Fibroblast of skin of back (primary cell): ENCODE measurements at places on chromosomes 2 and 18.

DNA sequence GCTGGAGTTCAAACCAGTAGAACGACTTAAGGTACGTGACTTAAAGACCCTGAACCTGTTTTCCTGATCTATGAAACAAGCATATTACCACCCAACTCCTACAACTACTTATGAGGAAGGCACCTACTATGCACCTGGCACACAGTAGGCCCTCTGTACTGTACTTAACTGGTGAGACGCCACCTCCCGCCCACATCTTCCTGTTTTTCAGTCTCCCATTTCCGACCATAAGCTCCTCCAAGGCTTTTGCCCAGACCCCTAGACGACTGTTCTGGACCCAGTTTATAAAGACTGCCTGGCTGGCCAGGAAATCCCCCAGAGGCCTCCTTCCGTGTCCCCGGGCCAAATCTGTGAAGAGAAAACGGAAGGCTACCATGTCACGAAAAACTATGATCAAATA, 1.5 kb downstream of the GALNT14 start:
- no peak for DNase-seq

DNA sequence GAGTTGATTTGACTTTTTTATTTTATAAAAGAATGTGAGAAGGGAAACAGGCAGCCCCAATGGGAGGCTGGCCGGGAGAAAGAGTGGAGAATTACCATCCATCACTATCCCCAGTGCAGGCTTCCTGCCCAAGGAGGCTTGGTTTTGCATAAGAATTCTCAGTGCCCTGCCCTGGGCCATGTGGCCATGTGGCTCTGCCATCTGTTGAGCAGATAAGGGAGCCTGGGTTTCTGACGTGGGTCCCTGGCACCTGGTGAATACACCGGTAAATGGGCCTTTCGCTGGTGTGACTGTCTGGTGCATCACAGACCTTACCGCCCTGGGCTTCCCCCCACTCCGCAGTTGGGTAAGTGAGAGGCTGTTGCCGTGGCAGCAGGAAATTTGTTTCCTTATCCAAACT, 54.5 kb upstream of the TMEM163 start:
- DNase-seq, result no peak

DNA sequence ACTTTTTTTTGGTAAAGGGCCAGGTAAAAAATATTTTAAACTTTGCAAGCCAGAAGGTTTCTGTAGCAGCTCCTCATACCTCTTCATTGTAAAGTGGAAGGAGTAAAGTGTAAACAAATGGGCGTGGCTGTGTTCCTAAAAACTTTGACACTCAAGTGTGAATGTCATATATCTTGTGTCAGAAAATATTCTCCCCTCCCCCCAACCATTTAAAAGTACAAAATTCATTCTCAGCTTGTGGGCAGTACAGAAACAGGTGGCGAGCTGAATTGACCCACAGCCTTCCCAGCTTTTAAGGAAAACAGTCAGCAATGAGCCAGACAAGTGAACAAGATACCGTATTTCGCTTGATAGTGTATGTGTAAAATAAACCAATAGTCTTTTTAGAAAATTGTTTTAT, 4.0 kb downstream of the YPEL5 start:
- no peak for DNase-seq

DNA sequence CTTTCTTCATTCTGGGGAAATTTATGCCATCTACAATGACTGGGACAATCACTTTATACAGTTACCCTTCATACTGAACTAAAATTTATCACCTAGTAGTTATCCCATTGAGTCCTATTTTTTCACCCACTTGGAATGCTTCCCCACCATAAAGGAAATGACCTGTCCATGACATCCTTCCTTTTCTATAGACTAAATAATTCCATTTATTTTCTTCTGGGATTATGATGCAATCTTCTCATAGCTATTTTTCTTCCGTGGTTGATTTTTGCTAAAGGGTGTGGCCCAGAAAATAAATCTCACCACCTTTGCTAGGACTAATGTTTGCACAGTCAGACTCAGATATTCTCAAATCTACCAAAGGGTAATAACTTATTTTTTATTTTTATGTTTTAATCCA, 186.1 kb upstream of the NRXN1 start:
- peak; percentile 60 for DNase-seq

DNA sequence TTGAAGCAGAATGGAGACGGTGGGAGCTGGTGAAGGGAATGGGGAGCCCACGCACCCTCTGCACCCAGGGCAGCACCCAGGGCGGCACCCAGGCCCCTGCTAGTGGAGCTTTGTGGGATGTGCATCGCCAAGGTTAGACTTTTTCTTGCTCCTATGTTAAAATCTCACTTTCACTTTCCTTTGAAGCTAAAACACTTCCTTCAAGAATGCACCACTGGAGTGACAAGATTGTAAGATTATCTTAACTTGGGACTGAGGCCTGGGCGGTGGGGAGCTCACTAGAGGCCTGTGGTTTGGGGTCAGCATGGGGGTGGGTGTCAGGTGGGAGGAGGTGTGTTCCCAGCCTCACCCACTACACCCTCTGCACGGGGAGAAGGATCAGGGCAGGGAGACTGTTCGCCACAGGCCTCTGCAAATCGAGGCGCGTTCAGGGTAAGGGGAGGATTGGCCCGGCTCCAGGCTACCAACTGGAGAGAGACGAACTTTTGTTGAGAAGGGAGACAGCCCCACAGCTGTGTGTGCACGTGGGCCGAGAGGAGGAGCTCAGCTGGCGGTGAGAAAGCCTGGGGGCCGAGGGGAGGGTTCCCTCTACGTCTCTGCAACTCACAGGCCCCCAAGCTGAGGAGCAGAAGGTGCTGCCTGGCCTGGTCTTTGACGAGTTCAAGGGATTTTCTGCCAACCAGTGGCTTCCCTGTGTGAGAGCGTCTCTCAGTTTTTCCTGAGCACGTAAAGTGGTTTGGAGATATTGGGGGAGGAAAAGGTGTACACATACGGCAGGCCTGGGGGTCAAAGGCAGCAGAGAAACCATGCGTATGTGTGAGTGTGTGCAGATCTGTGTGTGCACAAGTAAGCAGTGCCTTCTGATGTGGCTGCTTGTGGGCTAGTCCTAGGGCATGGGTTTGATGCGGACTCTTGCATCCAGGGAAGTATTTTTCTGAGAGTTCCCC, 147.7 kb downstream of the KLHL29 start:
- DNase-seq, result no peak

DNA sequence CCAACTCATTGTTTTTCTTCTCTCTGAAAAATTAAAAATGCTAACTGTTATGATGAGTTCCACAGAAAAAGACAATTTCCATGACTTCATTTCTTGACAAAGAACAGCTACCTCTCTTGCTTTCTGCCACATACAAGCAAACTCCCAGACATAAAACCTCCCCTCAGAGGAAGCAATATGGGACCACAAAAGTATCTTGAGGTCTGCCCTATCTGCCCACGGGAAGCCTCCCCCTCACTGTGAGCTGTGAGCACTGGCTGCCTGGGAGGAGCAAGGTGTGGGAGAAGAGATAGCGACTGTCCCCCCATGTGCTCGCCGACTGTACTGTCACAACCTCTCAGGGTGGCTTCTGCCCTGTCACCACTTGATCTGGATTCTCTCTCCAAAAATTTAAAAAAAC, 69.7 kb upstream of the NRP2 start:
- no peak for DNase-seq

DNA sequence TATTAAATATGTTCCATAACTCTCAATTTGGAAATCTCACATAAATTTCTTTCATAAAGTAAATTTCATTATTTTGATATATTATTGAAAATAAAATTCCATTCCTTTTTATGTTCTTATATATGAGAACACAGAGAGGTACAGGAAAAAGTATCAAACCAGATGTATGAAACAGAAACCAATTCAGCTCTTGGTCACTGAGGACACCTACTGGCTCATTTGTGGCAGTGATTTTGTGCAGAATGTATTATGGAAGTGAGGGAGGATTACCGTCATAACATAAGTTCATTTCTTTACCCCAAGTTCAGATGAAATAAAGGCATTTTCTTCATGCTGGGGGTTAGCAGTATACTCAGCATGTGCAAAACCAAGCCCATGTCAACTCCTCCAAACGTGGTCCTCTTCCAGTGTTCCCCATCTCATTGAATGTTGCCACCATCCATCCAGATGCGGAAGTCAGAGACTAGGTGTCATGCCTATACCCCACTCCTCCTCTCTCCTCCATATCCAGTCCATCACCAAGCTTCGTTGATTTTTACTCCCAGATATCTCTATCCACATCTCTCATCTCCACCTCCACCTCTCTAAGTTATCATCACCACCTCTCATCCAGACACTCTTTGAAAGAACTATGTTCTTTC, 41.7 kb upstream of the MALL start:
- DNase-seq, result peak; percentile 68

GRCh38 chr2:83725735-83726134, 733.3 kb downstream of the SUCLG1 start:
- DNase-seq, result no peak
